ENCODE measurements at places on chromosomes 4 and X. TPM values are rescaled to one million over a fixed set of nuclear protein-coding genes. Genes with fewer than 3 reads are reported as not detected.

The GLRA3 gene
- total RNA-seq = not detected

- DNase-seq = no peak
Observed at GRCh38 chr4:96763546-96763945, 923.7 kb downstream of the PDHA2 start.

- DNase-seq = no peak
Observed at GRCh38 chr4:155271557-155271956, 63.1 kb downstream of the NPY2R start.

DNA sequence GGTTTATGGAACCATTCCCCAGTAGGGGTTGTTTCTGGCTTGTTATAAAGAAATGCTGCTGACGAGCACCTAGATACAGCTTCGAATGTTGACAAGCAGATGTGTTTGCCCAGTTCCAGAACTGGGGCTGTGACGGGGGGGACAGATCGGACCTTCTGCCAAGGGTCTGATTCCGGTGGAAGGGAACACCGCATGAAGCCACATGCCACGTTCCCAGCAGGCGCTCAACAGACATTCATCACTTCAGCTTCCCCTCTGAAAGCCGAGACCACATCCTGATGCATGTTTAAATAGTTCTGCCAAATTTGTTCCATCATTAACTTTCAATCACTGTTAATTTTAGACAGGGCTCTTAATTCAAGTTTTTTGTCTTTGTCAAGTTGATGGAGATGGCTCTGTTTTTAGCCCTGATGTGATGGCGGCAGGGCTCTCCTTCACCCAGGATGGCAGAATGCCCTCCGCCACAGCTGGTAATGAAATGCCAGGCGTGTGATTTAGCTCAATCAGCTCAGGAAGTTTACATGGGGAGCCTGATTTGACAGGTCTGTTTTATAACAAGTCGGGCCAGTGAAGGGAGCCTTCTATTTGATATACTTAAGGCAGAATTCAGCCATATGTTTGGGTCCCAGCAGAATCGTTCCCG is 57.4 kb downstream of the PSAPL1 start:
- DNase-seq = no peak

DNA sequence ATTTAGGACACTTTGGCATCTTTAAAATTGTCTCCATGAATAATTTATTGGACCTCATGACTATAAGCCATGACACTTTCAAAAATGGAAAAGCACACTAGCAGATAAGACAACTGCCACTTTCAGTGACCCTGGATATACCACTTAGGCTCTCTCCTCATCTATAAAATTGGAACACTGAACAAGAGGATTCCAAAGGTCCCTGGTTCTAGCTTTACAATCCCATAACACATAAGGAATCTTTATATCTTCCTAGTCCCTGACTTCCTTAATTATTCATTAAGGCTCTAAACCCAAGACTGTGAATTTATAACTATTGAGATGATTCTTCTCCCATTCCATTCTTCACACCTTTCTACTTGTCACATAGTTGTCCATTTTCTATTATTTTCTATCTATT is 190.2 kb downstream of the SCFD2 start:
- no peak for DNase-seq

DNA sequence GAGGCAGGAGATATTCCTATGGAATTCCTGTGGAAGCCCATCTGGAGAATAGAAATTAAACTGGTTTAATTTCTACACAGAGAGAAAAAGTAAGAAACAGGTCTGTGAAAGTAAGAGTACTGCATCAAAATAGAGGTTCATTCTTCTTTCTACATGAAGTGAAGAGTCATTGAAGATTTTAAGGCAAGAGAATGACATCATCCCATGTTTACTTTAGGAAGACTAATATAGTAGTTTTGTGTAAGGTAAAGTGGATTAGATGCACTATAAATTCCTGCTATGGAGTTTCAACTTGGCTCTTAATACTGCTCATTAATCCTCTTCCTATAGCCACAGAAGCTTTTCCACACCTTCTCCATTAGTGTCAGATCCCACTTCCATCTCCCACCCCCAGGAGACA is 47.6 kb downstream of the CNGA1 start:
- DNase-seq = no peak

DNA sequence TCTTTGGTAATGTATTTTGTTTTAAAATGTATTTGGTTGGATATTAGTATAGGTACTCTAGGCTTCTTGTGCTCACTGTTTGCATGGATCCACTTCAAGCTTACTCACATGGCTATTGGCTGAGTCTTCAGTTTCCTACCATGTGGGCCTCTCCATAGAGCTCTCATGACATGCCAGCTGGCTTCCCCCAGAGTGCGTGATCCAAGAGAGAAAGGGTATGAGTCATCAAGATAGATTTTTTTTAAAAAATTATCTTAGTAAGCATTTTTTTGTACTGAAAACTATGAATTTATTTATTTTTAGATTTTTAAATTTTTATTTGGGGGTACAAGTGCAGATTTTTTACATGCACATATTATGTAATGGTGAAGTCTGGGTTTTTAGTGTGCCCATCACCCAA is 219.1 kb upstream of the AMOT start:
- DNase-seq = no peak

- DNase-seq = no peak
Observed at GRCh38 chrX:151153667-151154066, 22.7 kb upstream of the GPR50 start.

The BGN gene
- not detected for total RNA-seq

DNA sequence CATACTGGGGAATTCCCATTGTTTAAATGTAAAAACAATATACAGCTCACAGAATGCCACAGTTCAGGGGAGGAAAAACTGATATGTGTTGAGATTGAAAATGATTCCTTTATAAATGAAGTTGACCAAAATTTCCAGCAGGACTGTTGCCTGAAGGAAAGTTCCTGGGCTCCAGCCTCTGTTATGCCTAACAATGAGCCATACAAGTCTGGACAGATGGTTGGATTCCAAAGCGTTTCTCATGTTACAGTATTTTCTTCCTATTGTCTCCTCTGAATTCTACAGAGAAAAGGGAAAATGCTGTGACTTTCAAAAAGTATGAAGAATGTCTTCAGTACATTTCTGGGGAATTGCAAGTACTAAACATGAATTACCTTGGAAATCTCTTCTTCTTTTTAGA is 73.3 kb downstream of the ALPK1 start:
- DNase-seq = no peak

GRCh38 chrX:55783723-55784122 is 66.2 kb downstream of the RRAGB start:
- DNase-seq = no peak

DNA sequence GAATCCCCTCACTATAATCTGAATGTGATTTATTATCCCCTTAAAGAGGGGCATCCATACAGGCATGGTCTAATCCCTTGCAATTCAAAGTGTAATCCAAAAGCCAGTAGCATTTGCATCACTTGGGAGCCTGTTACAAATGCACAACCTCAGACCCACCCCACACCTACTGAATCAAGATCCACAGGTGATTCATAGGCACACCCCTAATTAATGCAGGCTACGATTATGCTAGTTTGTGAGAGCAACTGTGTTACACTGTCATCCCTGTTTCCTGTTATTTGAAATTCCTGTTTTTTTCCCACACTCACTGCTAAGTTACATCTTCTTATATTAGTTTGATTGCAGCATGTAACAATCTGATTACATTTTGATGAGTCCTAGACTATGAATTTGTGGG is 120.0 kb downstream of the RAB28 start:
- DNase-seq = no peak

The SLC2A9 gene
- 0.52 TPM for total RNA-seq

The AREG gene
- 0.49 TPM for total RNA-seq

DNA sequence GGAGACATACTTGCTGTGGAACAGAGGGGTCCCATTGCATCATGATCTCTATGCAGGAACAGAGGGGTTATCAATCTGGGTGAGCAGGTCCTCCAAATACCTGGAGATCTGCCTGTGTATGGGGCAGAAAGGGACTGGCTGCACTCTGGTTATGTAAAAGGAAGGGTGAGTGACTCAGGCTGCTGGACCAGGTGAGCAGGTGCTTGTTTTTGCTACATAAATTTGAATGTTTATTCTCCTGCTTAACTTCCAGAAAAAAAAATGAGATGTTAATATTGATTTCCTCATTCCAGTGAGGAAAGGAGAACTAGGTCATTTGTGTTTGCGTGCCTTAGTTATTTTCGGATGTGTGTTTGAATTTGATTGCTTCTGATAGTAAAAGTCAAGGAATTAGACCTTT is 225.8 kb upstream of the TRAM1L1 start:
- no peak for DNase-seq

DNA sequence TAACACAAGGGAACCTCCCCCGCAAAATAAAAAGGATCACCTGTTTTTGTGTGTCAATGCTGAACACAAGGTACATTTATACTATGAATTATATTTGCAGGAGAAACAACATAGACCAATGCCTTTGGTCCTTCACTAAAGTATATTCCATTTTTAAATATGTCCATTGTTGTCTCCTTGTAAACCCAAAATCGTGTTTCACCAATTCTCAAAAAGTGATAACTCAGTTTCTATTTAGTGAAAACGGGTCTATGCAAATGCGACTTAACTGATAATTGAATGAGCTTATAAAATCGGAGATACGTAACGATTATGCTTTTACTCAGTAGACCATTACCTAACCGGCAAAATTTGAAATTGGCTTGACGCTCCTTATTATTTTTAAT is 2.1 kb downstream of the BRWD3 start:
- DNase-seq = no peak

DNA sequence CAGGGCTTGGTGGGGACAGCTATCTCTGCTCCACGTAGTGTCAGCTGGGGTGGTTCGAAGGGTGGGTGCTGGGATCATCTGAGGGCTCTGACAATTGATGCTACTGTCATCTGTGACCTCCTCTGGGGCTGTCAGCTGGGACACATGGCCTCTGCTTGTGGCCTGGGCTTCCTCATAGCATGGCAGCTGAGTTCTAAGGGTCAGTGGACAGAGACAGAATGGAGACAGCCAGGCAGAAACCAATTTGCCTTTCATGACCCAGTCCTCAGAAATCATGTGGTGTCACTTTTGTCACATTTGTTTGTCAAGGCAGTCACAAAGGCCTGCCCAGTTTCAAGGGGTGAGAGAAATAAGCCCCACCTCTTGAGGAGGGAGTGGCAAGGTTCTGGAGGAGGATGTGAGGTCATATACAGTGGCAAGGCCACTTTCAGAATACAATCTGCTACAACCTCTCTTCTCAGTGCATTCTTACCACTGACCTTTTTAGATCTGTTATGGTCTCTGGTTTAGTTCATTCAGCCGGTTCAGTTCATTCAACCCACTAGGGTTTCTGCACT is 103.6 kb upstream of the BCOR start:
- DNase-seq = no peak

DNA sequence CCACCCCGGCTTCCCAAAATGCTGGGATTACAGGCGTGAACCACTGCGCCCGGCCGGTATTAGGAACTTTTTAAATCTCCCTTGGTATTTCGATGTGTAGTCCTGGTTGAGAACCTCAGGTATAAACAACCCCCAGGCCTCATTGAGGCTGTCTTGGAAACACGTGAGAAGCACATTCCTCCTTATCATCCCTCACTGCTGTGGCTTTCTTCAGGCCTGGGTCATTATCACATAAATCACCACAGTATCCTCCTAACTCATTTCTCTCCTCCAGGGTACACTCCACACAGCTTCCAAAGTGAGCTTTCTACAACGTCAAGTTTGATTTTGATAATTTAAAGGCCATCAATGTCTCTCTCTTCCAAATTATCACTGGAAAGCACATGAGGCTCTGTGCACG is 198.2 kb downstream of the DCHS2 start:
- DNase-seq = no peak

The TREX2 gene
- total RNA-seq = 1.6 TPM

The NELFA gene
- 53.8 TPM for total RNA-seq

DNA sequence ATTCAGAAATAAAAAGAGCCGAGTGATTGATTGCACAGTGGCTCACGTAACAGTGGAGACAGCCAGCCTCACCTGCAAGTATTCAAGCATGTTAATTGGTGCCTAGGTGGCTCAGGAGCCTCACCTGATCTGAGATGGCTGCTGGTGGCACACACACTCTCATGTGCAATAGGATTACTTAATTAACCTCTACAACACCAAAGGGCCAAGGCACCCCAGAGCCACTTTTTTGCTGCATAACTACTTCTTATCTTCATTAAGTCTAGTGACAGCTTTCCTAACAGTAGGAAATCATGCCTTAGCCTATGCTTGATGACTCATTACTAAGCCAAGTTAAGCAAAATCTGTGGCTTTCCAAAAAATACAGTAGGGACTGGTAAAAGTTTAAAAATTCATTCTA is 117.3 kb upstream of the NOCT start:
- DNase-seq = no peak

GRCh38 chr4:117817301-117817700 is 217.0 kb upstream of the NDST3 start:
- DNase-seq = no peak

DNA sequence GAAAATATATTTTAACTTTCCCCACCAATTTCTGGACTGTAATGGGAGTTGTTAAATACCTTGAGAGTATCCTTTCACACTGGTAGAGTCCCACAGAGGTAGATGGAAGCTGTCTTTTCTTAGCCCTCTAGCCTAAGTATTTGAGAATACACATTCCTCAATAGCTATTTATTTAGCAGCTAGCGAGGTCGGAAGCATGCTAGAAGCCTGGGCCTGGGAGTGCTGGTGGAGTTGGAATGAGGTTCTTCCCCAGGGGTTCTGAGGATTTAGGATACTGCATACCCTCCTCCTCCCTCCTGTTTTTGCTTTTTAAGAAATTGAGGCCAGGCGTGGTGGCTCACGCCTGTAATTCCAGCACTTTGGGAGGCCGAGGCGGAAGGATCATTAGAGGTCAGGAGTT is 999 bp upstream of the KLHL15 start:
- no peak for DNase-seq

DNA sequence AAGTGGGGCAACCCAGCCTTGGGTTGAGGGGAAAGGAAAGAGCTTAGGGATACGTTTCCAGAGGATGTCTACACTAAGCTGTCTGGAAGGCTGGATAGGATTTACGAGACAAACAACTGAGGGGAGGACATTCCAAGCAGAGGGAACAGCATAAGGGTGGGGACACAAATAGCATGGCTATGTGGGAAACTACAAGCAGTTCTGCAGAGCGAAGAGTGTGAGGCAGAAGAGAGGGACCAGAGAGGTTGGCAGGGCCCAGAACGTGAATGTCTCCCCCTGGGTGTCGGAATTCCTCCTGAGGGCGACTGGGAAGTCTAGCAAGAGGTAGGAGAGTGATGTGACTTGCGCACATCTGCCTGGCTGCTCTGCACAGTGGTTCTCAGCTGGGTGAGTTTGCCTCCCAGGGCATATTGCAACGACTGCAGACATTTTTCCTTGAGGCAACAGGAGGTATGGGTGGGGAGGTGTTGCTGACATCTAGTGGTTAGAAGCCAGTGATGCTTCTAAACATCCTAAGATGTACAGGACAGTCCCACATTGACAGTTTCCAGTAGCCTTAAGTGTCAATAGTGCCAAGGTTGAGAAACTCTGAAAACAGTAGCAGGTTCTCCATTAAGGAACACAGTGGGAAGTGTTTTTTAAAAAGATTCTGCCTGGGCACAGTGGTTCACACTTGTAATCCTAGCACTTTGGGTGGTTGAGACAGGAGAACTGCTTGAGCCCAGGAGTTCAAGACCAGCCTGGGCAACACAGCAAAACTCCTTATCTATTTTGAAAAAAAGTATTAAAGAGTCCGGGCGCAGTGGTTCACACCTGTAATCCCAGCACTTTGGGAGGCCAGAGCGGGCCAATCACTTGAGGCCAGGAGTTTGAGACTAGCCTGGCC is 9.2 kb downstream of the NDUFA1 start:
- DNase-seq = no peak
